ENCODE measurements at places on chromosomes 2 and 18. TPM values are rescaled to one million over a fixed set of nuclear protein-coding genes. Genes with fewer than 3 reads are reported as not detected.

- no peak for DNase-seq
These were observed 147.4 kb upstream of the SIX2 start for GRCh38 chr2:45156605-45157004.

DNA sequence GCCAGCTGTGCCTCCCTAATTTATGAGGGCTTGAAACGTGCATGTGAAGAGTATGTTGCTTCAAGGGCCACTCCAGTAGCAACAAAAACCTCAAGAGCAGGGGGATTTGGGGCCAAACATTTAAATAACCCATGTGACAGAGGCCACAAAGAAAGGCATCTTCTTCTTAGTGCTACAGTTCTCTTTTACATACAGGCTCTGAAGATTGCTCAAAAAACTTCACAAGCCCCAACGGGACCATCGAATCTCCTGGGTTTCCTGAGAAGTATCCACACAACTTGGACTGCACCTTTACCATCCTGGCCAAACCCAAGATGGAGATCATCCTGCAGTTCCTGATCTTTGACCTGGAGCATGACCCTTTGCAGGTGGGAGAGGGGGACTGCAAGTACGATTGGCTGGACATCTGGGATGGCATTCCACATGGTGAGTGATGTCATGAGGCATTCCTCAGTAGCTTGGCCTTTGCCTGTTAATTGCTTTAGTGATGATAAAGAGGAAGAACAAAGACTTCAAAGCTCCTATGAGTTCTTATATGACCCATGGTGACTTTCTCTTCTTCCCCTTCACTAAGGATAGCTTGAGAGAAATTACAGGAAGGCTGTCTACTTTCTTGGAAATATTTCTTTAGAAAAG is 40.1 kb downstream of the NRP2 start:
- DNase-seq, result no peak

Gene PTPRM
- total RNA-seq, result 1.7 TPM

Gene MC5R
- total RNA-seq, result not detected

DNA sequence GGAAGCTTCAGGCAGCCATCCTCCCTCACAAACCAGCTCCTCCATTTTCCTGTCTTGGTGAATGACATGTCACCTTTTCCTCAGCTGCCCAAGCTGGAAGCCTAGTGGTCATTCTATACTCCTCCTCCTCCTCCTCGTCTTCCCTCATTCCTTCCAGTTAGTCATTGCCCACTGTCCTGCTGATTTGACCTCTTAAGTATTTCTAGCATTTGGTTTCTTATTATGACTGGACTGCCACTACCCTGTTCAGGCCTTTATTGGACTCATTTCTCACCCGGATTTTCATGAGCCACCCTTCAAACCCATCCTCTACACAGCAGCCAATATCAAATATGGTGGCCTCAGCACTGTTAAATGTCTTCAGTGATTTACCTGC is 21.9 kb upstream of the MGAT5 start:
- no peak for DNase-seq

Gene RALB
- 25.9 TPM for total RNA-seq

DNA sequence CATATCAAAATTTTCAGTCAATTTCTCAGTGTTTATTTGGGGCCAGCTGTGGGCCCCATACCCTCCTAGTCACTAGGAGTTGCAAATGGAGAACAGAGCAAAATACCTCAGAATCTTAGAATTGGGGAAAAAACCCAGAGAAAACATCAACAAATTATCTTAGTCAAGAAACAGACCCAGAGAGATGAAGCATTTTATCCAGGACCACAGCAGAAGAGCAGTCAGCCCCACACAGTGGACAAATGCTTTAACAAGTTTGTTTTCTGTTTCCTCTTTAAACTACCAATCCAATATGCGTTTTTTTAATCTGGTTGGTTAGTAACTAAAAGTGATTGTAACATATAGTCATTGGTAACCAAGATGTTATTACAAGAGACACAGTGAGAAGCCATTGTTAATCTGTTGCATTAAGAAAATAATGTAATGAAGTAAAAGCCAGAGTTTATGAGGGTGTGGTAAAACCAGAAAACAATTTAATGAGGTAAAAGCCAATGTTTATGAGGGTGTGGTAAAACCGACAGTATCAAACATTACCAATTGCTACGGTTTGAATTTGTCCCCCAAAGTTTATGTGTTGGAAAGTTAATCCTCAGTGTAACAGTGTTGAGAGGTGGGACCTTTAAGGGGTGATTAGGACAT is 60.7 kb upstream of the COX7A2L start:
- no peak for DNase-seq

GRCh38 chr2:32752952-32753351 is 125.1 kb downstream of the TTC27 start:
- no peak for DNase-seq

Gene RNU2-63P
- 43.6 TPM for total RNA-seq

DNA sequence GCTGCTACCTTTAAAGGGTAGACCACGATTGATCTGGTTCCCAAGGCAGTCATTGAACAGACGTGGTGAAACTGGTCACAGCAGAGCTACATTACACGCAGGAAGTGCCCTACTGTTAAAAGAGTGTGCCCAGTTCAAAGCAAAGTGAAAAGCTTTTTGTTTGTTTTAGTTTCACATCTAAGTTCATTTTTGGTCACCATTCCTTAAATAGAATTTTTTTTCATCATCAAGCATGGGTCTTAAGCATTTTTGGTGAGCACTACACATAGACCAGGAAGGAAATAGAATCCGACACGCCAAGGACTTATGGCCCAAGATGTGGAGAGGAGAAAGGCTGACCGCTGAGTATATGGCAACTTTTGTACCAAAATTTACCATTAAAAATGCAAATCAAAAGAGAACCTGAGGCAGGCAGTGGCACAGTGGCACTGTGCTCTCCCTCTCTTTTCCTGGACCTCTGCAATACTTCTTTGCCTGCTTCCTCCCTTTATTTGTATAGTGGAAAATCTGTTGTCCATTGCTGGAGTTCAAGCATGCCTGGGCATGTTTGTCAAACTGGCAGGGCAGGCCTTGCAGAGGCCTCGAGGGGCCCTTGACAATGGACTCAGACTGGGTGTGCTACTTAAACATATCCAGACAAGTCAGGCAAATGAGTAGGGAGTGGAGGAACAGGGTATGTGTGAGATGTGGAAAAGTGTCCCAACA is 42.6 kb upstream of the HNRNPA3 start:
- no peak for DNase-seq

Gene CD207
- total RNA-seq, result not detected

- DNase-seq, result no peak
These were observed 91.1 kb downstream of the ITSN2 start for GRCh38 chr2:24269265-24269664.

Gene MPV17
- total RNA-seq, result 90.1 TPM

DNA sequence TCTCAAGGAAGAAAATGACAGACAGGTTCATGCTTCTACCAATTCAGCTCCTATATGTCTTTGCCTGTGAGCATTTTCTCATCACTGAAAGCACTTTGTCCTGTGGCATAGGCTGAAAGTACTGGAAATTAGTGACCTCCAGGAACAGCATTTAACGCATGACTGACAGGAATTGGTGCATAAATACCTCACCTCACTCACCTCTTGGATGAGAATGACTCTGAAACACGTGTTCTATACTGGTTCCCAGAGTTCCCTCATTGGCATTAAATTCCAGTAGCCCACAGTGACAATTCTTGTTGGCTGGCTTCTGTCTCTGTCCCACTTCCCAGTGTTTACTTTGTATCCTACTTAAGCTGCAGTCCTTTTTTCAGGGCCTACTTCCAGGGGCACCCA is 83.4 kb upstream of the MAPRE2 start:
- no peak for DNase-seq

Gene KCNJ3
- total RNA-seq, result not detected

Gene RGPD3
- total RNA-seq, result not detected

GRCh38 chr18:35868915-35869314 is 103.6 kb upstream of the RMP24 start:
- DNase-seq, result no peak

- DNase-seq, result no peak
These were observed 109.1 kb downstream of the HAUS1 start for GRCh38 chr18:46213295-46213694.

DNA sequence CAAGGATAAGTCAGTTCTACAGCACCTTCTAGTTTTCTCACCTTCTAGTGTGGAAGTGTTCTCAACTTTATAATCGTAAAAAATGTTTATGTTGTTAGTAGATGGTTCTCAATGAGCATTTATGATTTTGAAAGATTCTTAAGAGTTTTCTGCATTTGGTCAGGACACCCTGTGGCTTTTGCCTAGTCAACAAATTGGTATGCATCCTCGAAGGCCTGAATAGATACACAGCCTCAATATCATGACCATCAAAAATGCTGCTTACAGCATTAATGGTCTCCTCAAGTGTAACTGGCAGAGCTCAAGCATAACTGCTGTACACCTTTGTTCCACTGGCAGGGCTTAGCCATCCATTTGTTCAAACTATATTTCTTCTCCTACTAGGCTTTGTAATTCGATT is 96.7 kb downstream of the CRACDL start:
- DNase-seq, result no peak

Measured in activated naive CD4-positive, alpha-beta T cell treated with anti-CD3 and anti-CD28 coated beads, Interleukin-2, amount 50 U/mL, for 72 hours (primary cell).